ENCODE measurements at places on chromosomes 5 and 9.

DNA sequence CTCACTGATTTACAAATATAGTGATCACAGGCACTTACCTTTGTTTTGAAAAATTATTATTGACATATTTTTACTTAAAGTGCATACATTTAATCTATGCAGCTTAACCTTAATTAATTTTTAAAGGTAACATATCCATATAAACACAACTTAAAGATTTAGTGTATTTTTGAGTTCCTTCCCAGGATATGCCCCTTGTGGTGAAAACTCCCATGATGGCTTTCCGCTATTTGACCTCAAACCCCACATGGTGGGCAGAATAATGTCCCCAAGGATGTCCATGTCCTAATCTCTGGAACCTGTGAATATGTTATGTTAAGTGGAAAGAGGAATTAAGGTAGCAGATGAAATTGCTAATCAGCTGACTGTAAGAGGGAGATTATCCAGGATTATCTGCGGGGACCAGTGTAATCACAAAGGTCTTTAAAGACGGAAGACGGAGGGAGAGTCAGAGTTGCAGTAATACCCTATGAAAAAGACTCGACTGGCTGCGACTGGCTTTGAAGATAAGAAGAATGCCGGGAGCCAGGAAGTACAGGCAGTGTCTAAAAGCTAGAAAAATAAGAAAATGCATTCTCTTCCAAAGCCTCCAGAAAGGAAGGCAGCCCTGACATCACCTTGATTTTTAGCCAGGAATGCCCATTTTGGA is 193.9 kb downstream of the ICE1 start:
- peak; percentile 58 for DNase-seq

DNA sequence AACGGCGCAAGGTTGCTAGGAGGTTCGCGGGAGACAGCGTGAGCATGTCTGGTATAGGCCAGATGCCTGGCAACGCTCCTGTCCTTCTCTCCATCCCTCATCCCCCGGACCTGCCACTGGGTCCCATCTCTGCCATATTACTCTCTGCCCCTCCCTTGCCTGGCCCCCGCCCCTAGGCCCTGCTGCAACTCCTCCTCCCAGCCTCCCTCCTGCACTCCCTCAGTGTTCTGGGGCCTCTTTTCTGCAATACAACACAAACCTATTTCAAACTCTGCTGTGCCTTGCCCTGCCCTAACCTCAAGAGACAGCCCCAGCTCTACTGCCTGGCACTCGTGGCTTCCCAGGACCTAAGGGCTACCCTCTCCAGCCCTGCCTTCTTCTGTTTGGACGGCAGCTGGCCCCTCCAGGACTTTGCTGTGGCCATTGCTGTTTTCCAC is 8.9 kb upstream of the DBN1 start:
- no peak for DNase-seq

- peak; percentile 39 for DNase-seq
Observed at GRCh38 chr9:134698587-134699342, 57.2 kb downstream of the COL5A1 start.

- DNase-seq = no peak
Observed at GRCh38 chr5:97576956-97577355, 393.9 kb upstream of the RIOK2 start.

- no peak for DNase-seq
Observed at GRCh38 chr5:168642019-168642418, 62.9 kb upstream of the PANK3 start.

DNA sequence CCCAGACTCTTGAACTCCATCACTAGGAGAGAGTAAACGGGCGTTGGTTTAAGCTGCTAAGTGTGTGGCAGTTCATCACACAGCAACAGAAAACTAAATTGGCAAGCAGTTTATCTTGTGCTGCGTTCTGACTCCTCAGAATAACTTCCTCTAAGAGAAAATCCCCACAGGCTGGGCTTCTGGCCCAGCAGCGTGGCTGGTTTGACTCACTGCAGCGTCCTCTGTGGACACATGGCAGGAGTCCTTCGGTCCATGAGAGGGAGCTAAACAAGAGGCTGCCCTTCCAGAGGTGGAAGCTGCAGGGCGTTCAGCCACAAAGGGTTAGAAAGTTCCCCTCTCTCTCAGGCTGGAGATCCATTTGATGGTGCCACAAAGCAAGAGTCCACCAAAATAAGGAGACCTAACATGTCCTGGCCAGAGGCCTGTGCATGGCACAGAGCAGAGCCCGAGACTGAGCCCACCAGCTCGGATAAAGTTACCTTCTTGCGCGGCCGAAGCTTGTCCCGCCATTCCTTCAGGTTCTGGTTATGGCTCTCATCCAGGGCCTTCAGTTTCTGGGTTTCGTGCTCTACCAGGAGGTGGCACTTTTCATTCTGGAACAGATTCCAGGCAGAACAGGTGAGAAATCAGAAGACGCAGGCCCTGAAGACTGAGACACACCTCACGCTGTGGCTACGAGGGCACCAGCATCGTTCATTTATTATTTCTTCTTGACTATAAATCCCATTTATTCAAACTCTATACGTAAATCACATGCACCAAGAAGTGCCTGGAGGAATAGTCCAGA is 46.2 kb upstream of the FBXW11 start:
- peak; percentile 52 for DNase-seq

DNA sequence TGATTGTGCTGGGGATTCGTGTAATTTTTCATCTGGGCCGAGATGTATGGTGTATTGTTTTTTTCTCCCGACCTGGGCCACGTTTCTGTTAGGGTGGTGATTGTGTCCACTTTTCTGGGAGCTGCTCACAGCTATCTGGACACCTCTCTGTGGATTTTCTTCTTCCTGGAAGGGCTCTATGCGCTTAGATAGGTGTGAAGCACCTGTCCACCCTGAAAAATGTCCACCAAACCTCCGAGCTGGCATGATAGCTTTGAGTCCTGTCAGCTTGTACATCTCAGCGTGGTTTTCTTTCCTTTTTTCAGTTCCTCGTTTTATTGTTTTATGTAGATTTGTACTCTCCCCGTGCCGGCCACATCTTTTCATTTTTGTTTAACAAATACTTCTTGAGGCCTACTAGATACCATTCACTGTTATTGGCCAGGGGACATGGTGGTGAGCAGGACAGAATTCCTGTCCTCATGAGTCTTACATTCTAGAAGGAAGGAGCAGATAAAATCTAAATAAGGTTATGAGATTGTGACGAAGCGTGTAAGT is 1.1 kb downstream of the UGCG start:
- no peak for DNase-seq

- DNase-seq = peak; percentile 57
Observed at GRCh38 chr5:68046445-68046844, 169.1 kb upstream of the PIK3R1 start.

- DNase-seq = no peak
Observed at GRCh38 chr9:124047251-124047672, 35.7 kb downstream of the LHX2 start.

All from adrenal gland (tissue), 19 donors.